ENCODE measurements at places on chromosomes 6 and 20.
A peak's percentile ranks its signal among the peaks of the same experiment; 100 is the strongest.

DNA sequence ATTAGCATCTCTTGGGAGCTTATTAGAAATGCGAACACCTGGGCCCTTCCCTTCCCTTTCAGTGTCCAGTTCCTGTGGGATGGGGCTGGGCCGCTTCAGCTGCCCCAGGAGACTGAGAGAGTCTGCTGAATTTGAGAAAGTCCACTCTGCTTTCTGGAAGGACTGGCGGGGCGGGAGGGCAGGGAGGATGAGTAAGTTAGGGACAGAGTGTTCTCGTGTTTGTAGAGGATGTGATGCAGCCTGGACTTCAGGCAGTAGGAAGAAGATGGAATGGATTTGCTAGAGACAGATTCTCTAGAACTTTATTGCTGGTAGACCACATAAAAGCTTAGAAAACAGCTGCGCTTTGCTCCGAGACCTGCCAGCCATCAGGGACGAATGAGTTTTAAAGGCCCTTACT is 1.1 kb upstream of the TULP4 start:
- peaks cover 69% of the 10 kb centered on the region for H3K36me3 ChIP-seq
- H3K4me3 ChIP-seq, result no peak overlapping the region
- H3K27me3 ChIP-seq, result no peaks in the 10 kb centered on the region

GRCh38 chr6:145349950-145350510 is 385.3 kb downstream of the EPM2A start:
- H3K27ac ChIP-seq, result no peak overlapping the region
- H3K36me3 ChIP-seq, result no peaks in the 10 kb centered on the region
- no peak for DNase-seq
- no peaks in the 10 kb centered on the region for H3K27me3 ChIP-seq
- H3K4me3 ChIP-seq, result peak overlapping the region; percentile 18

GRCh38 chr20:17505636-17506517 is 25.3 kb downstream of the BFSP1 start:
- no peak for DNase-seq
- H3K4me1 ChIP-seq, result no peaks in the 10 kb centered on the region
- no peaks in the 10 kb centered on the region for H3K36me3 ChIP-seq
- H3K27ac ChIP-seq, result no peak overlapping the region
- no peaks in the 10 kb centered on the region for H3K27me3 ChIP-seq

DNA sequence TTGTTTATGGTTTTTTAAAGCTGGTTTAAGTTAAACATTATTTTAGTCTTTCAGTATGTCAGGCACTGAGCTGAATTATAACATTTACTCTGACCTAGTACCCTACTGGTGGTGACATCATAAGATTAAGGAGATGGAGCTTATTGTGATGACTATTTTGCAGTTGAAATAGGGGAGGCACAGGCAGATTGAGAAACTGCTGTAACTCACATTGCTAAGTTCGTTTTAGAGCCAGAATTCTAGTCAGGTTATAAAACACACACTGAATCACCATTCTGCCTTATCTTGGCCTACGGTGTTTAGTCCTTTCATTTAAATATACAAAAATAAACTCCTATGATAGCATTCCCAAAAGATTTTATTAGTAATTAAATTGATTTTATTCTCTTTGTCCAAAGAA is 584.1 kb downstream of the TFAP2A start:
- no peak for DNase-seq
- no peak overlapping the region for H3K4me3 ChIP-seq
- peaks cover 4% of the 10 kb centered on the region for H3K4me1 ChIP-seq
- no peaks in the 10 kb centered on the region for H3K27me3 ChIP-seq
- H3K36me3 ChIP-seq, result no peaks in the 10 kb centered on the region
- H3K27ac ChIP-seq, result no peak overlapping the region

DNA sequence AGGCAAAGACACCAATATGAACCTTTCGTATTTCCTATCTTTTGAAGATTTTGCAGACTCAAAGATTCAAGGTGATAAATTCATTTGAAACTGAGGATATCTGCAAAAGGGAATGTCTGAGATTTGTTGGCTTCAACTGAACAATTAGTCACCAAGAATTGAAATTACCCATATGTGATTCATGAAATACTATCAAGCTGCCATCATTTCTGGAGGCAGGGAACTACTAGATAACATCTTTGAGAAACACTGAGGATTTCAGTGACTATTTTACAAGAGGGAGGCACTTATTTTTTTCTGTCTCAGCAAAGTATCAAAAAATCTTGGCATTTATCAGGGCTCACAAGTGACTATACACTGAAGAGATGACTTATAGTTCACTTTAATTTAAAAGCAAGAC is 39.8 kb upstream of the MMS22L start:
- no peak overlapping the region for H3K27ac ChIP-seq
- no peaks in the 10 kb centered on the region for H3K4me1 ChIP-seq
- DNase-seq, result no peak
- H3K4me3 ChIP-seq, result no peak overlapping the region
- H3K36me3 ChIP-seq, result no peaks in the 10 kb centered on the region

DNA sequence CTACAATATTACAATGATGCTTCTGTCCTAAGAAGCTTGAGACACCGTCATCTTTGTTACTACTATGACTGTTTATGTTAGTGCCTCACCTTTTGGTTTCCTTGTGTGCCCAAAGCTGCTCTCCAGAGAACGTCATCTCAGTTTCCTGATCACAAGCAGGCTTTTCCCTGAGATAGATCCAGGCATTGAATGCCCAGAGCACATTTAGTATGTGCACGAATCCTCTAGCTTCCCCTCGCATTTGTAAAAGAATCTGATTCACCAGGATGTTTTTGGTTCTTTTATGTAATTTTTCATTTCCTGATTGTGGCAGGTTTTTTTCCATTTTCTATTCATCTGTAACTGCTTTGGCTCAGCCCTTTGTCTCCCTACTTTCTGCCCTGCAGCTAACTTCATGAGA is 100.2 kb upstream of the TMEM181 start:
- H3K4me3 ChIP-seq, result no peak overlapping the region
- H3K4me1 ChIP-seq, result no peaks in the 10 kb centered on the region
- peaks cover 71% of the 10 kb centered on the region for H3K36me3 ChIP-seq
- no peak for DNase-seq
- no peak overlapping the region for H3K27ac ChIP-seq

All from endodermal cell (in vitro differentiated cells).